ENCODE measurements at places on chromosomes 12 and 14.

- DNase-seq: no peak
Observed at GRCh38 chr14:88247228-88247627, 75.8 kb downstream of the KCNK10 start.

DNA sequence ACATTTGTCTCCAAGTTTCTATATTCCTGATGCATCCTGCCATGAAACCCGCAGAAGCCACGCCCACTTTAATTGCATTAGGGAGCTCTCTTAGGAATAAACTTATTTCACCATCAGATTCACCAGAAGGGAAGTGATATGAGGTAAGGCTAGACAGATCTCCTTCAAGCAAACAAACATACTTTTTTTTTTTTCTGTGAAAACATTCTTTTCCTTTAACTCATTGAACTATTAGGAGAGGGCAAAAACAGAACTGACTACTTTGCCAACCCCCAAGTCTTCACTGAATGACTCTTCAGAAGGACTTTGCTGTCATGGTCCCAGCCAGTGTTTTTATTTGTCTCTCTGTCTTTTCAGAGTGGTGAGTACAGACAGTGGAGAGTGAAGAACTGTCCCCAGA lies 48.4 kb downstream of the GTF2A1 start:
- DNase-seq: no peak

- no peak for DNase-seq
Observed at GRCh38 chr14:20417250-20418186, 4.2 kb upstream of the TEP1 start.

DNA sequence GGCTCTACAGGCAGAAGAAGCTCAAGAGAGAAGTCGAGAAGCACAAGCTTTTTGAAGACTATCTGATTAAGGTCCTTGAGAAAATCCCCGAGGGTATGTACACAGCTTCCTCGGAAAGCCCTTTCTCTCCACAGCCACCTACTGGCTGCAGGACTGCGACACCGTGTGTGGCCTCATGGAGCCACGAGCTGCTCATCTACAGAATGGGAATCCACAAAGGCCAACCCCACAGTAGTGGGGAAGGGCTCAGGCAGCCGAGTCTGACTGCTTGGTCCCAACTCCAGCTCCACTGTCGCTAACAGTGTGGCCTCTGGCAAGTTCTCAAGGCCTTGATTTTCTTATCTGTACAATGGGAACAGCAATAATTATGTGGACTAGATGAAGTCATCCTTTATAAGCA lies 2.5 kb downstream of the CCDC197 start:
- no peak for DNase-seq

- DNase-seq: no peak
Observed at GRCh38 chr14:78758333-78758732, 588.2 kb downstream of the NRXN3 start.

- no peak for DNase-seq
Observed at GRCh38 chr14:89165189-89166181, 251.5 kb downstream of the FOXN3 start.

DNA sequence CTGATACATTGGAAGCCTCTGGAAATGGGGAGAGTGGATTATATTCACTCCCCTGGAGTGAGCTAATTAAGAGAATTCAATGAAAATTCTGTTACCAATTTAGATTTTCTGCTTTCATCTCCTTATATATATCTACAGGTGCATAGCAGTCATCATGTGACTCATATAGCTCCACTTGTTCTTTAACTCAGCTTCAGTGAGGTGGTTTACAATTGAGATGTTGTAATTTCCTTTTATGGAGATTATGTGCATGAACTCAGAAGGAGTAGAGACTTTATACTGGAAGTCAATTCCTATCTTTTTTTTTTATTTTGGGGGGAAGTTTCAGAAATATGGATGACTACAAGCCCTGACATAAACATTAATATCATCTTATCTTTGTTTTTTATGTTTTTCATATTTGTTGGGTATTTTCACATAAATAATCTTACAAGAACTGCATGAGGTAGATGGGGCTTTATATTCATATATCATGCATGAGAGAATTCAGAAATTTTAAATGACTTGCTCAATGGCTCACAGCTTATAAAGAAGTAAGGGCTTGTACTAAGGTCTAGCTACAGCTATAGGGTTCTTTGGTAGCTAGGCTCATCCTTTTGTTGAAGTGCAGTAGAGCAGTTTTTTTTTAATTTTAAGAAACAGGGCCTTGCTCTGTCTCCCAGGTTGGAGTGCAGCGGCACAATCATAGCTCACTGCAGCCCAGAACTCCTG lies 92.3 kb upstream of the SCAF11 start:
- DNase-seq: no peak

GRCh38 chr12:75842090-75842489 lies 189.5 kb downstream of the PHLDA1 start:
- no peak for DNase-seq

DNA sequence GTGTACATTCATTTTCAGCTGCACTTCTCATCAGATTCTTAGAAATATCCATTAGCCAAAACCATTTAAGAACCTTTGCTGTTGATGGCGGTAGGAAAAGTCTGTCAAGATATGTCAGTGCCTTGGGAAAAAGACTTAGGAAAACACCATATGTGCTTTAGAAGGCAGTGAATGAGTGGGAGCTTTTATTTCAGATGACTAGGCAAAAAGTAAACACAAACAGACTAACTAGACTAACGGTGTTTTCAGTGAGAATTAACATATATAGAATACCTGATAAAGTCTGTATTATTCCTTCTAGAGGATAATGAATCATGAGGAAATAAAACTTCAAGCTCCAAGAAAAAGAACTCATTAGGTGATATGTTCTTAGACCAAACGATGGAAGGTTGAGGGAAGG lies 418.9 kb downstream of the NAV3 start:
- DNase-seq: no peak
